NCI-H524 treated with DMSO at 0.1 percent for 48 hours (cell line): ENCODE measurements at places on chromosomes 7 and 10.

- no peak for DNase-seq
These were observed 90.0 kb downstream of the CXCL12 start for GRCh38 chr10:44294726-44295412.

DNA sequence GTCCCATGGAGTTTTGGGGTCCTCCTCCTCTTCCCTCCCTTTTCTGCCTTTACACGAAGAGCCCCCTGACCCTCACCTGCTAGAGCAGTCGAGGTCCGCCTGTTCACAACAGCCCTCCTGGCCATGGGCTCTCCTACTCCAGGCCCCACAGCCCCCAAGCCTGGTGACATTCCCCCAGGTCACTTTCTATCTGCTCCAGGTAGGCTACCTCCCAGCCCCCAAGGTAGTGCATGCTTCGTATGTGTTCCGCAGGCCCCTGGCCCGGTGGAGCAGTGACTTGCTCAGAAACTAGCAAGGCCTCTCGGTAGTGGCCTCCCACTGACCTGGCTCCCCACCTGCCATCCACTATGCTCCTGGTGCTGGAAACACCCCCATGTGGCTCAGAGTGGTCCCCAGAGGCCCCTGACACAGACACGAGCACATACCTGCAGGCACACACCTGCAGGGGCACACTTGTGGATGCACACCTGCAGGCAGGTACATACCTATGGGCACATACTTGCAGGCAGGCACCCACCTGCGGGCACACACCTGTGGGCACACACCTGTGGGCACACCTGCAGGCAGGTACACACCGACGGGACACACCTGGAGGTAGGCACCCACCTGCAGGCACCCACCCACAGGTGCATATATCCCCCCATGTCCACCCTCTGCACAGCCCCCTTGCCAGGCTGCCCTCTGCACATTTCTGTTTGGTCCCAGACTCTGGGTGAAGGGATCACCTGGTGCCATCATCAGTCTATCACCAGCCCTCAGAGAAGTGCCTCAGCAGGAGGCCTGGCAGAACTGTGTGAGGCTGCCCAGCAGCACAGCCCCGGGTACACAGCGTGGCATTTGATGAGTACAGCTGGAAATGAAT is 322.5 kb downstream of the PTPRN2 start:
- DNase-seq, result no peak

- peak; percentile 7 for DNase-seq
These were observed 41.7 kb downstream of the SP8 start for GRCh38 chr7:20744954-20745446.

DNA sequence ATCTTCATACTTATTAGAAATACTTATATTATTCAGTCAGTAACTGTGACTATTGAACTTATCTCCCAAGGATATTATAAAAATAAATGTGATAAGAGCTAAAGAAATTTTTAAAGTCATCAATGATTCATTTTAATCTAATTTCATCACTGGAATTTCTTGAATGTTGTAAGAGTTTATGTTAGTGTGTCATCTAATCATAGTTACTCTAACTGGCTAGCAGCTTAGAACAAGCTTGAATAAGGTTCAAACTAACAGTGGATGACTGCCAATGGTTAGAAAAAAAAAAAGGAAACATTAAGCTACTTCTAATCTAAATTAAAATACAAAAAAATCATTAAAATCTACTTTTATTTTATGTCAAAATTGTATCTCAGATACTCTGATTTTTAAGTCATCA is 1066.3 kb downstream of the CNTNAP2 start:
- DNase-seq, result no peak

DNA sequence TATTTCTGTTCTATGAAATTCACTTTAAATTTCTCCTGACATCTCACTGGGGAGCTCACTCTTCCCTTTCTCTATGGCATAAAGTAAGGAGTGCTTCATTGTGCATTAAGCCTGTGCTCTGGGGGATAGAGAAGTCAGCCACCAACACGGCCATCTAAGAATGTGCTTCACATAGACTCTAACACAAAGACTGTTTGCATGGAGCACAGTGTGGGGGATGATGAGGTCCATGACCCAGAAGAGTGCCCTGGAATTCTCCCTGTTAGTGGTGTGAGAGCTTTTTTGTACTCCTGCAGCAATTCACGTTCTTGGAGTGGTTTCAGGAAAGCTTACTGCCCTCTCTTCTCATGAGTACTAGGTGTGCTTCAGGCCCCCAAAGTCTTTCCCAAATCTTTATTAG is 43.9 kb upstream of the PDZD8 start:
- no peak for DNase-seq

- no peak for DNase-seq
These were observed 53.0 kb upstream of the MAGI2 start for GRCh38 chr7:79506481-79506880.

DNA sequence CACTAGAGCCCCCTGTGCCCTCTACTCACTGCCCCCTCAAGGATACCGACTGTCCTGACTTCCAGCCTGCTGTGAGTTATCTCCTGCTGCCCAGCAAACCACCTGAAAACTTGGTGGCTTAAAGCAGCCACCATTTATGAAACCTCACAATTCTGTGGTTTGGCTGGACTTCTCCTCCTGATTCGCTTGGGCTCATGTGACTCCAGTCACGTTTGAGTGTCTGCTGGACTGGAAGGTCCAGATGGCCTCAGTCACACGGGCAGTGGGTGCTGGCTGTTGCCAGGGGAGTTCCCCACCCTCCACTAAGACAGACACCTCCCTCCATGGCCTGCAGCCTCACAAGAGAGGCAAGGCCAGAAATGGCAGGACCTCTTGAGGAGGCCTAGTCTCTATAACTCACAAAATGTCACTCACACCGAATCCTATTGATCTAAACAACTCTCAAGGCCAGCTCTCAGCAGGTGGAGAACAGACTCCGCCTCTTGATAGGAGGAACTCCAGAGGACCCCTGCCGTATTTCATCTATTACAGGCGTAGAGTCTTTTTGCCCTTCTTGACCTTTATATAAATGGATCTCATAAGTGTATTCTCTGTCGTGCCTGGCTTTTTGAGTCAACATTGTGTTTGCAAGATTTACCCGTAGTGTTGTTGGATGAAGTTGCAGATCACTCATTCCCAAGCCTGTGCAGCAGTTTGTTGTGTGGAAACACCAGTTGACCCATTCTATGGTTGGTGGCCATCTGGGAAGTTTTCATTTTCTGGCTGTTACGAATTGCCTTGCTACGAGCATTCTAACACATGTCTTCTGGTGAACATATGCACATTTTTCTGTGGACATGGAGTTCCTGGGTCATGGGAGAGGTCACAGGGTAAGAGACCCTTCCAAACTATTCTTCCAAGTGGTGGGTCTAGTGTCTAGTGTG is 48.3 kb downstream of the ZMIZ1 start:
- no peak for DNase-seq

DNA sequence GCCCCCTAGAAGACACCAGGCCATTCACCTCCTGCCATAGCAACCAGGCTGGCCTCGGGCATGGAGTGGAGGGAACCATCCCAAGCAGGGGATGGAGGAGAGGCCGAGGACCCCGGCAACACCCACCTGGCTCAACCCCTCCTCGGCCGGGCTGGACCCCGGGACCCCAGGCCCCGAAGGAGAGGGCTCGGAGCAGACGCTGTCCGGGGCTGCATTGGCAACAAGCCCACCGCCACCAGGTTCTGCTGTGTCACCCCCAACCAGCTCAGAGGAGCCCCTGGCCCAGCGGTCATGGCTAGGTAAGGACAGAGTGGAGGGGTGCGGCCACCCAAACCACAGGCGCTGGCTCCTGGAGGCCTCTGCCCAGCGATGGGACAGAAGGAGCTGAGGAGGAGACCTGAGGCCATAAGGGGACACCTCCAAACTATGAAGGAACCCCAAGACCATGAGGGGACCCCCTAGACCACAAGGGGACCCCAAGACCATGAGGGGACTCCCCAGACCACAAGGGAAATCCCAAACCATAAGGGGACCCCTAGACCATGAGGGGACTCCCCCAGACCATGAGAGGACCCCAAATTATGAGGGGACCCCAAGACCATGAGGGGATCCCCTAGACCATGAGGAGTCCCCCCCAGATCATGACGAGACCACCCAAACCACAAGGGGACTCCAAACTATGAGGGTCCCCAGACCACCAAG is 74.7 kb upstream of the PDGFA start:
- DNase-seq, result no peak

GRCh38 chr7:129047761-129048160 is 7.2 kb downstream of the TNPO3 start:
- DNase-seq, result no peak

DNA sequence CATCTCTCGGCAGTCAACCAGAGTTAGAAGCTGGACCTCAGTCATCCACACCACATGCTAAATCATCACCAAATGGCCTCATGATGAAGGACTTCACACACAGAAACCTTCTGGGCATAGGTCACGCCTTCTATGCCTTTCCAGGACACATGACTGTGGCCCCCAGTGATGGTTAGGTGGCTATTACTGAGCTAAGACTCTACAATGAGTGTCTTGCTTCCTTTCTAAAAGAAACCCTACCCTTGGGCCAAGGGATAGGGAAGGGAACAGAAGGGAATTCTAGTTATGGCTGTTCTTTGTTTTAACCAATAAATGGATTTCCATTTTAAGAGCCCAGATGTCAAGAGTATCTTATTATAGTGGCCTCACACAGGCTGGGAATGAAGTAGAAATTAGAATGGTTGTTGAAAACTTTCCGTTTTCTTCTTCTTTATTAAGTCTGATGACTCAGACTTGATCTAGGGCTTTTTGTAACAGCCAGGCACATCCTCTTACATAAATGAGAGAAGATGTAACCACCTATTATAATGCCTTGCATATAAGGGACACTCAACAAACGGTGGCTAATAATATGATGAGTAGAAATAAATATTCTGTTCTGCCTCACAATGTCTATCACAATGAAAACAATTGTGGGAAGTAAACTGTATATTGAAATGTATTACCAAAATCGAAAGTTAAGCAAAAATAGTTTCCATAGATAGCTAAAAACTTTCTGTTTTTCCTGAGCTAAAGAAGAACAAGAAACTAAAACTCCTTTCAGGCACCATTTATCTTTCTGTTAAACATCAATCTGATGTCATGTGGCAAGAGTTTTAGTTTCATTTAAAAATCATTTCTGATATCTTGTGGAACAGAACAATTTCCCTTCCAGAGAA is 62.5 kb upstream of the TOMM7 start:
- no peak for DNase-seq

DNA sequence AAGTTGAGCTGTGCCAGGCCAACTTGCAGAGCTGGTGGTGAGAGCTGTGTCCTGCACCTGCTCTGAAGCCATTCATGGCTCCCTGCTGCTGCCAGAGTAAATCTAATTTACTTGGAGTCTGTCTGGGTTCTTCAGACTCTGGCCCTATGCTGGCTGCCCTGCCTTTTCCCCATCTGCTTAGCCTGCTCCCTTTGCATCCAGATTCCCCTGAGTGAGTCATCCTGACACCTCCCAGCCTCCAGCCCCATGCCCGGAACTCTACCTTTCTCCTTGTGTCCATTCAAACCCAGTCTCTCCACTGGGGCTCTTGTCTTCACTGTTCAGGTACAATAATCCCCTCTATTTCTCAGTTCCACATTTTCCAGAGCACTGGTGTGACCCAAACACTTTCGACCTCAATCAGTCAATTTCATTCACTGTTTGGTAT is 434.4 kb upstream of the ZMIZ1 start:
- DNase-seq, result no peak

DNA sequence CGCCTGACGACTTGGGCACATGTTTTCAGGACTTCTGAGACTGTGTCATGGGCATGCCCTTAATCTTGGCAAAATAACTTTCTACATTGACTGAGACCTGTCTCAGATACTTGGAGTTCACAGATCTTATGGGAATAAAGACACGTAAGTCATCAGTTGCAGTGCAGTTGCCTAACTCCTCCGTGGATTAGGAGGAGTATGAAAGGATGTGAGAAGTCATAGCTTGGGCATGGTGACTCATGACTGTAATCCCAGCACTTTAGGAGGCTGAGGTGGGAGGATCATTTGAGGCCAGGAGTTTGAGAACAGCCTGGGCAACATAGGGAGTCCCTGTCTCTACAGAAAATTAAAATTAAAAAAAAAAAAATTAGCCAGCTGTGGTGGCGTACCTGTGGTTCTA is 49.6 kb downstream of the EXOC6 start:
- DNase-seq, result no peak

DNA sequence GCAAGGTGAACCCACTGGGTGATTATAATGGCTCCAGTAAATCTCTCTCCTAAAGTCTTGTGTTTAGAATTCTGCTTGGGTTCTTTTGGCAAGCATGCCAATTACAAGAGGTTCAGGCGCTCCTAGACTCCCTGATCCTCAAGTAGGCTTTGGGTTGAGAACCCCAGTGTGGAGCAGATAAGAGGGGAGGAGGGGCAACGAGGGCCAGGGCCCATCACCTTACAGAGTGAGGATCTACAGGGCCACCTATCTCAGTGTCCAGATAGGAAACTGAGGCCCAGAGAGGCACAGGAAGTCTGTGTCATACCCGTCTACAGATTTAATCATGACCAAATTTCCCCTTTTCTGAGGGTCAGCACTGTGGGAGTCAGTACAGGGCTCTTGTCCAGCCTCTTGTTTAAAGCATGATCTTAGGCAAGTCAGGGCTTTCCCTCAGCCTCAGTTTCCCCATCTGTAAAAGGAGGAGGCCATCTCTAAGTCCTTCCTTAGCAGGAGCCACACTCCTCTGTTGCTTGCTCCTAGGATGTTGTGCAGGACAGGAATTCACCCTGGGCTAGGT is 4.4 kb downstream of the TACR2 start:
- no peak for DNase-seq

GRCh38 chr10:86258499-86258898 is 108.1 kb downstream of the GRID1 start:
- DNase-seq, result no peak

DNA sequence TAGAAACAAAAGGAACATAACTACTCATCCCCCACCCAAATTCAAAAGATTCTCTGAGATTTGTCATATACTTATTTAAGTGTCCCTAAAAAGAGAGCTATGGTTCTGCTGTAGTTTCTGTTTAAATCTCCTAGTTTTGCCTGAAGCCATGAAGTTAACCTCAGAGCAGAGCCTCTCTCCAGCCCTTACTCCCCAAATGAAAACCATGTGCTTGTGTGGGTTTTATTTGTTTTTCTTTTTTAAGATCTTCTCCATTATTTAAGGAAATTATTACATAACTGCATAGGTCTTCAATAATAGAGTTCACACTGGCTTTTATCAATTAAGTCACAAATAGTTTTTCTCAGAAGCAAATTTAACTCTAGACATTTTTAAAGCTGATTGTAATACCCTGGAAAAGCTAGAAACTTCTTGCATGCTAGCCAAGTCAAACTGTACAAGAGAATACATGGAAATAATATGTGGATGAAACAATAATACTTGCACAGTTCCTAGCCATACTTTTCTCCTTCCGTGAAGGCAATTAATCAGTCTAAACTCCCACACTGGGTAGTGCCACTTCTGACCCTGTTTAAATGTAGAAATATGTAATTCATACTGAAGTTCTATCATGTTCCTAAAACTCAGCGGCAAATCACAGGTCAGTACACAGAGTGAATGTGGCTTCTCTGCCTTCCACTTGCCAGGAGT is 579.7 kb downstream of the SUGCT start:
- DNase-seq, result no peak
